ENCODE measurements at places on chromosomes 7 and 10. TPM values are rescaled to one million over a fixed set of nuclear protein-coding genes. Genes with fewer than 3 reads are reported as not detected.

The DRGX gene
- total RNA-seq: not detected

DNA sequence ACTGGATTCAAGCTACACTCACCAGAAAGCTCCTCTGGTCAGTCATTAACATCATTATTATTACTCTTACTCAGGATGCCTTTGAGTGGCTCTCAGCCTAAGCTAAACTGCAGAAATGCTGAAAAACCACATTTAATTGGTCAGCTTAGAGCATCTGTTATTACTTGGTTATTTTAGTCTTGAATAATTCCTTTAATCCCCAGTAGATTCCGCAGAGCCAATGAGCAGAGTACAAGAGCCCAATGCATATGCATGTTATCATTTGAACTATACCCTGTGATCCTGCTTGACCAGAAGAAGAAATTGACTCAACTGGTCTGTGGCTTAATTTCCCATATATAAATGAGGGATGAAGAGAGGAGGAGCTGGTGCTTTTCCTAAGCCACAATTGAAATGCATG, 417.6 kb upstream of the C7orf33 start:
- DNase-seq: no peak

DNA sequence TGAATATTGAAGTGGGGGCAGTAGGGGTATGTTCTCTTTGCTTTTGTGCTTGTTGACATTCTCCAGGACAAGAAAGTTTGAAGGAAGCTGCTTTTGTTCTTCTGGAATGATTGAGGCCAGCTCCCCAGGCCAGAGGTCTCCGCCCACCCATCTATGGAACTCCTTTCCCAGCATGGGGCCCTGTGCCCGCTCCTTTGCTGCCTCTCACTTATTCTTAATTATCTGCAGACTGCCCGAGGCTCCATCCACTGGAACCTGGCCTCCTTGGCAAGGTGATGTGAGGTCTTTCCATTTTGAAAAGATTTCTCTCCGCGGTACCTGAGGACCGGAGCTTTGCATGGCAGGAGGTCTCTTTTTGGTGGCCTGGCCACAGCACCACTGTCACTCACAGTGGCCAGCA, 39.3 kb upstream of the MKI67 start:
- DNase-seq: no peak

GRCh38 chr10:11546581-11546980, 64.9 kb downstream of the USP6NL start:
- no peak for DNase-seq

DNA sequence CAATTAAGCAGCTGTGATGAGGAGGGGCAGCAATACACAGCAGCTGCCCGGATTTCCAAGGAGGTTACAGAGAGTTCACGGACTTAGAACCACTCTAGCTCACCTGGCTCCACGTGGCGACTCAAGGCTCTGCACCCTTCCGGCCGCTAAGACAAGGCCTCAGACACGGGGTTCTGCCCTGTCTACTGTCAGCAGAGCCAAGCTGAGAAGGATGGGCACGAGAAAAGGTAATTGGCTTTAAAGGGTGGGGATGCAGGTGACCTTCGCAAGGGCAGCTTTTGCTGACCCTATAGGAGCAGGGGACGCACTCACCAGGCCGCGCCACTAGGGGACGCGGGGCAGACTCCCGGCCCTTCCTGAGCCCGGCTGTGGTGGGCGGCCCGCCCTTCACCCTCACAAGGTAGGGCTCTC, 152.4 kb downstream of the KIF20B start:
- no peak for DNase-seq

The SPDYE9 gene
- not detected for total RNA-seq

GRCh38 chr10:80319725-80320290, 30.4 kb upstream of the MAT1A start:
- no peak for DNase-seq

DNA sequence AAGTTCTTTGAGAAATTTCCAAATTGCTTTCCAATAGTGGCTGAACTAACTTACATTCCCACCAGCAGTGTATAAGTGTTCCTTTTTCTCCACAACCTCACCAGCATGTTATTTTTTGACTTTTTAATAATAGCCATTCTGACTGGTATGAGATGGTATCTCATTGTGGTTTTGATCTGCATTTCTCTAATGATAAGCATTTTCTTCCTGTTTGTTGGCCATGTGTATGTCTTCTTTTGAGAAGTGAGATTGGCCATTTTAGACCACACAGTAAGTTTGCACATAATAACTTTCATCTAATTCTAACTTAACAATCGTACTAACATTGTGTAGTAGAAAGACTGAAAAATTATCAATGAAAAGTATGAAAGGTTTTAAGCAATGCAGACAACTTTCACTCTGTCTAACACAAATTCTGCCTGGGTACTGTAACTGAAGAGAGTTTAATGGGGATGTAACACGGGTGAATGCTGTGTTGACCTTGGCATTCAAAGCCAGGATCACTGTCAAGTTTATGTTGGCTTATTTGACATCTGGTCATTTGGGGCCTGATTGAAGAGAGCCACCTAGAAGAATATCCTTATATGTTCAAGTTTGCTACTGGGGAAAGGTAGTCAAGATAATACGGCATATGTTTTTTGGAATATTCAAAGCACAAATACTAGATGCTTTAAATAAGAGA, 50.4 kb downstream of the FAM171A1 start:
- no peak for DNase-seq

DNA sequence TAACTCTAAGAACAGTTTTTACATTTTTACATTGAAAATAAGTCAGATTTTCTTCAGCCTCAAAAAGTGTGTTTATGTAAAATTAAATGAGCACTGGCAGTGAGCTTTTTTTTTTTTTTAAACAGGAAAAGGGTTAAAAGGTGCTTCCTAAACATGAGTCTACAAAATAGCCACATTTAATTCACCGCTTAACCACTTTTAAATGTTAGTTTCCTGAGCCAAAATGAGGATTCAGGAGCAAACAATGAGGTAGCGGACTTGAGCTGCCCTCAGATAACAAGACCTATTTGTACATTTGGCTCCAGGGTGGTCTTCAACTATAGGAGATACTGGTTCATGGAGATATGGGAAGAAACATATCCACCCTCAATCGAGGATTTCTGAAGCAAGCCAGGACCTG, 22.8 kb downstream of the AKR1C3 start:
- no peak for DNase-seq

The GPR37 gene
- not detected for total RNA-seq
